ENCODE measurements at places on chromosomes 4 and X.

- DNase-seq: no peak
These were observed 7.3 kb downstream of the LRPAP1 start for GRCh38 chr4:3524920-3525319.

- DNase-seq: no peak
These were observed 138.8 kb upstream of the BANK1 start for GRCh38 chr4:101651778-101652177.

- no peak for DNase-seq
These were observed 38.5 kb downstream of the ZCCHC12 start for GRCh38 chrX:118862091-118862490.

GRCh38 chr4:909821-910220, 22.3 kb downstream of the GAK start:
- DNase-seq: no peak

- no peak for DNase-seq
These were observed 107.4 kb upstream of the MAMLD1 start for GRCh38 chrX:150255441-150256296.

GRCh38 chr4:118012142-118012541, 22.1 kb upstream of the NDST3 start:
- DNase-seq: no peak

- no peak for DNase-seq
These were observed 149.9 kb upstream of the IL15 start for GRCh38 chr4:141486375-141486997.

GRCh38 chrX:142891046-142891445, 134.7 kb upstream of the SPANXN4 start:
- DNase-seq: no peak

DNA sequence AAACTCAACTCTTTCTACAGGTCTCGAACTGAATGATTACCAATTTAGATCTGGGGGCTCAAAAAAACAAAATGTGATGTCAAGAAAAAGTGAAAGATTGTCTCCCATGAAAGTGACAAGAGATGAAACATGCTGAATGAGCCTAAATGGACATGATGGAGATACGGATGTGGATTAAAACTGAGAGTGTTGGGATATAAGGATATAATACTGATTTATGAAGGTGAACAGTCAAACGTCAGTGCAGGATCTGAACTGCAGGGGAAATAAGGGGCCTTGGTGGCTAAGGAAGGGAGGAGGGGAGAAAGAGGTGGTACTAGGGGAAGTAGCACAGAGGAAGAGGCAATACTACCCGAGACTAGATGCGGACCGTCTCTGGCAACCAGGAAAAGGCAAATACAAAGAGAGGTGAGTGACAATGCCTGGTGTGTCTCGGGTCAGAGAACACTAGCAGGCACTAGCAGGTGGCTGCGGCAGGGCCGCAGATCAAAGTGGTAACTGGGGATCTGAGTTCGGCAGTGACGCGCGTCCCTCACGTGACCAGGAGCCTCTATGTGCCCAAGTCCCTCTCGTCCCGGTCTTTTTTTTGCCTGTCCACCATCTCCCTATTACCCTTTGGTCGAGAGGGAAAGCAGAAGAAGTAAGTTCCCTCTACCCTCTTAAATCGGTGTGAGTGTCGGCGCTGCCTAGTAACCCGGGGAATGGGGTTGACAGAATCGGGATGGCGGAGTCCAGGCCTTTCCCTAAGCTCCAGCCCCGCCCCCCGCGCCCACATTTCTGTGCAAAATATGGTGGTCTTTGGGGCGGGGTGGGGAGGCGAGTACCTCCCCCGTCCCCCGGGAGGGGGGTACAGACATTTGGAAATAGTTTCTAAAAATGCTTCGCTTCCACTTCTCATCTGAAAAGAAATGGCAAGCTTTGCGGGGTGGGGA, at the start of gene TCEAL1:
TCEAL1 (plus strand) TSS at position 590 of the 932 bp plus-strand sequence. CDS start 942 bp downstream, outside the sequence.
- DNase-seq: no peak

DNA sequence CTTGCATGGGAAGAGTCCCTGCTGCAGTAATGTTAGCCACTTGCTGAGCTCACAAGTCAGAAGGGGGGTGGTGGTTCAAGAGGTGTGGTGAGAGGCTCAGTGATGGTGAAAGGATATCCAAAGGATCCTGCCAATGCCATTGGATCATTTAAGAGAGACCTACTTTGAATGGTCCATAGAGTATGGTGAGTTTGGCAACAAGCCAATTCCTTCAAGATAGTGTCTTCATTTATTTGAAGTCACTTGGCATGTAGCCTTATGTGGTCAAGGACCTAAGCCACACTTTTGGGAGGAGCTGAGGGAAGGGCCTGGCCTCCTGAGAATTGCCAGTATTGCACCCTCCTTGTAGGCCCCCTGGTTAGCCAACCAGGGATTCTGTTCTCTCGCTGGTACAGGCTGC, 87.9 kb downstream of the TSPAN7 start:
- DNase-seq: no peak

DNA sequence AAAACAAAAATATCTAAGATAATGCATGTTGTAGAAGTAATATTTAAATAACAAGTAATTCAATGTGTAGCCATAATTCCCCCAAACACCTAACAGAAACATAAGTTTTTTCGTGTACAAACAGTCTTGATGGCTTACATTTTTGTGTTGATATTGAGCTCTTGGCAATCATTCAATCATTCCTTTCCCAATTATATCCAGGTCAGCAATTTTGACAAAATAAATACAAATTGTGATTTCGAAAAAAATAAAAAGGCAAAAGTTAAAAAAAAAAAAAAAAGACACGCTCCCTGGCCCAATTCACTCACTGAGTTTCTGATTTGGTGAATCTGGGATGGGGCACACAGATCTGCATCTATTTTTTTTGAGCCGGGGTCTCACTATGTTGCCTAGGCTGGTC, 187.6 kb upstream of the GPC4 start:
- DNase-seq: no peak

GRCh38 chr4:141244419-141244818, 23.7 kb downstream of the ZNF330 start:
- no peak for DNase-seq

DNA sequence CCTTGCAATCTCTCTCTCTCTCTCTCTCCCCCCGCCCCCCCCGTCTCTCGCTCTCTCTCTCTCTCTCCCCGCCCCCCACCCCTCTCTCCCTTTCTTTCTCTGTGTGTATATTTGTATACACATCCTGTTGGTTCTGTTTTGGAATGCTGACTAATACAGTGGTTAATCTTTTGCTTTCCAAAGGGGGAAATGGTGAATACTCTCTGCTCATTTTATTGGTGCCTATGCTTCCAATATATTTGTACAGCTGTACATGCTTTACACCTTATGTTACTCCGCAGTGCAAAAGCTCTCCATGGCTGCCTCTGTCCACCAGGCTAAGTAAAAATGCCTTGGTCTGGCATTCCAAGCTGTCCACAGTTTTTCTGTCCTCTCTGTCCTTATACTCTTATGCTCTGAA, 158.8 kb downstream of the RBMX2 start:
- DNase-seq: no peak

DNA sequence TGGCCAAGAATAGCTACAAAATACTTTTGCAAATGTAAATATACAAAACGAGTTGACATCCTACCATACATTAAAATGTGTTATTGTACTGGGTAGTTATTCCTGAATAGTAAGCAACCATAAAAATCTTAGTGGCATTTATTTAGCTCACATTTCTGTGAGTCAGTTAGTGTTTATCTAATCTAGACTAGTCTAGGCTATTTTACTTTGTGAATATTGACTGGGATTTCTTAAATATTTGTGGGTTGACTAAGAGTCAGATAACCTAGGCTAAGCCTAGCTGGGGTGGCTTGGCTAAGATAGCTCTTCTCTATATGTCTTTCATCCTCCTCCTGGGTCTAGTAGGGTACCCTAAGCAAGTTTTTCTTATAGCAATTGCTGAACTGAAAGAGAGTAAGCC, 543.8 kb upstream of the DIAPH2 start:
- no peak for DNase-seq

DNA sequence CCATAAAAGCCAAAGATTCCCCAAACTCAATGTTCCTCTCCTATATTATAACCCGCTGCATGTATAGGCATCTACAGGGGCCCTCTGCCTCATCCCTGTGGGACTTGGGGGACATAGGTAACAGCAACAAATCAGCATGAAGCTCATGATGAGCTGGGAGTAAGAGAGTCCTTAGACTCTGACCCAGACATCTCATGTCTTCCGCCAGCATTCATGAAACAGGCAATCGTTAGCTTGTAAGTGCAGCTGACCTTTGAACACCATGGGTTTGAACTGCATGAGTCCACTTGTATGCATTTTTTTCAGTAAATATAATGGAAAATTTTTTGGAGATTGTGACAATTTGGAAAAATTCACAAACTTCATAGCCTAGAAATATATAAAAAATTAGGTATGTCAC, 10.4 kb upstream of the SCOC start:
- DNase-seq: no peak

DNA sequence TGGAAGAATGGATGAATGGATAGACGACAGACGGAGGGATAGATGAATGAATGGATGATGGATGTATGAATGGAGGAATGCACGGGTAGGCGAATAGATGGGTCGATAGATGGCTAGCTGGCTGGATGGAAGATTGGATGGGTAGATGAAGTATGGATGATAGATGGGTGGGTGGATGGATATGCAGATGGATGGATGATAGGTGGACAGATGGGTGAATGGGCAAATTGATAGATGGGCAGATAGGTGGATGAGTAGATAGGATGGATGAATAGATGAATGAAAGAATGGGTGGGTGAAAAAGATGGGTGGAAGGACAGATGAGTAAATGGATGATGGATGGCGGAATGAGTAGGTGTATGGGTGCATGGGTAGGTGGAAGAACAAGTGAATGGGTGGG, 57.3 kb downstream of the EVC2 start:
- DNase-seq: no peak

DNA sequence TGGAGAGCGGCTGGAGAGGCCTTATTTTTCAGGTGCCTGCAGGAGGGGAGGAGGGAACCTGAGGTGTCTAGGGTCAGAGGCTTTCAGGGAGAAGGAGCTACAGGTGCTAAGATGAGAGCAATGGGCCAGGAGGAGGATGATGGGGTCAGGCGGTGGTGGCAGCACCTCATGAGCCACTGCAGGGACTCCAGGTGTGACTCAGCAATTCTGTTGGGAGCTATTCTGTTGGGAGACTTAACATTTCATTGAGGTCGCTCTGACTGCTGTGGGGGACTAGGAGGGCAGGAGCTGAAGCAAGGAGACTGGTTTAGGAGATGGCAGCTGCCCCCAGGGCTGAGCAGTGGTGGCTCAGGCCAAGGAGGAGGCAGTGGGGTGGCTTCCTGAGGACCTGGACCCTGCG, 65.0 kb downstream of the CLDN34 start:
- no peak for DNase-seq

DNA sequence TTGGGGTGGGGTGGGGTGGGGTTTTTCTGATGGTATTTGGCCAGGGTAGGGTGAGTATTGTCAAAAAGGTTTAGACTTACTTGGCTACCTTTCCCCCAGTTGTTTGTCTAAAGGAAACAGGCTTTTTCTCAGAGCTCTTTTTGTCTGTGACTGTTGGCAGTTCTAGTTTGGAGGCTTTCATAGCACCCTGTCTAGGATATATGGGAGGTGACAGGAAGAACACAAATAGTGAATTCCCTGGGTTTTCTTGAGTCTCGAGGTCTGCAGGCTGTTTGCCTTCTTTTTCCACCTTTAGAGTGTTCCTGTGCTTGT, 13.5 kb downstream of the RPS6KA3 start:
- DNase-seq: no peak

DNA sequence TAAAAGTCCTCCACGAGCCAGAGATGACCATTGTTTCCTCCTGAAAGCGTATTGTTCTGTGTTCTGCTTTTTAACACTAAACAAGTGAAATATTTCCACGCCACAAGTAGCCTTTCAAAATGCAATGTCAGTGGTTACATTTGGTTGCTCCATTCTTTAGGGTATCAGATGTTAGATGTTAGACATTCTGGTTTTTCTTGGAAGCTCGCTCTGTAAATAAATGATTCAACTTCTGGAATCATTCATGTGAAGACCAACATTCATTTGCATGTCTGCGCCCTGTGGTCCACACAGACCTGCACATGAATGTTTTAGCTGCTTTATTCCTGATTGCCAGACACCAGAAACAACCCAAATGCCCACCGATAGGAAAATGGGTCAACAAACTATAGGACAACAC, 38.0 kb upstream of the HELT start:
- no peak for DNase-seq

GRCh38 chrX:137982472-137983172, 416.7 kb downstream of the ZIC3 start:
- no peak for DNase-seq

DNA sequence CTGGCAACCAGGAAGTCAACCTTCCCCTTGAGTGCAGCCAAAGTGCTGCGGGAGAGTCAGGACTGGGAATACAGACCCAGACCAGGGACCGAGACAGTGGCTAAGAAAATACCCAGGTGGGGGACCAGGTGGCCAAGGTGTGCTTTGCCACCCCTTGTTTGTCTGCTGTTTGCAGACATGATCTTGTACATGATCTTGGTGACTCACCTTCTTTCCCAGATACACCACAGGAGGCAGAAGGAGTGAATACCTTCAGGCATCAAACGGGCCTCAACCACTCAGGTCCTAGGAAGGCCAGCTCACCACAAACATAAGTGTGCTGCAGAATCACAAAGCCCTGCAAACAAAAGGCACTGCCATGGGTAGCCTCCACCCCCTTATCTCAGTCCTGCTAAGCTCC, 62.0 kb downstream of the CNGA2 start:
- no peak for DNase-seq

GRCh38 chrX:80223982-80224579, 196.2 kb upstream of the TENT5D start:
- no peak for DNase-seq

- no peak for DNase-seq
These were observed 28.1 kb upstream of the RASL11B start for GRCh38 chr4:52833941-52834525.

DNA sequence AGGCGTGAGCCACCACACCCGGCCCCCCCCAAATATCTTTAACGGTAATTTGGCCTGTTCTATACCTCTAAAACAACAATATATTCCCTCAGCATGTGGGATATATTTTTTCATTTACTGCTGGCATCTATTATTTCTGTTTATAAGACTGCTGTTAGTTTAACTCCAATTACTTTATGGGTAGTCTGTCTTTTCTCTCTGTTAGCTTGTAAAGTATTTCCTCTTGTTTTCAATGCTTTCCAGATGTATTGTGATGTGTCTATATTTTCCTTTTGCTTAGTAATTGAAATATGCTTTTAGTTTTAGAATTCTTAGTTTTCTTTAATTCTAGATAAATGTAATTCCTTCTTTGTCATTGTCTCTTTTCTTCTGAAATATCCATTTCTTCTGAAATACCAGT, 445.8 kb downstream of the ANKRD50 start:
- DNase-seq: no peak

DNA sequence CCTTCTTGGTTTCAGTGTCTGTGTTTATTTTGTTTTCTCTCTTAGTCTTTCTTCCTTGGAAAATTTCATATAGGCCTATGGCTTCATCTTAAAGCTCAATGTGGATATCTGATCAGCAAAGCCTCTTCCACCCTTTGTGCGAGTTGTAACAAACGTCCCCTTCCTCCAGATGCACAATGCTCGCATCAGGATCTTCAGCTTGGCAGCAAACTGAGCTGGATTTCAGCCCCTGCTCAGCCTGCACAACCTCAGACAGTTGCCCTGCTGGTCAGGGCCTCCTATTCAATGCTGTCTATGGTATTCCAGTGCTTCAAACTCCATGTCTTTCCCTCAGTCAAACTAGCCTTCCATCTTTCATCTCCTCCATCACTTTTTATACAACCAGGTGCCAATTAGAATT, 309.4 kb downstream of the ARHGAP24 start:
- no peak for DNase-seq

GRCh38 chrX:136126371-136126770, 21.0 kb upstream of the FHL1 start:
- DNase-seq: no peak

GRCh38 chrX:67004451-67004850, 365.6 kb upstream of the EDA2R start:
- no peak for DNase-seq
